ENCODE measurements at places on chromosomes 6 and 20.
A peak's percentile ranks its signal among the peaks of the same experiment; 100 is the strongest.

- no peak overlapping the region for H3K27ac ChIP-seq
- no peaks in the 10 kb centered on the region for H3K36me3 ChIP-seq
- H3K4me1 ChIP-seq, result peaks cover 10% of the 10 kb centered on the region
These were observed 66.9 kb upstream of the CDH4 start for GRCh38 chr20:61185181-61185580.

DNA sequence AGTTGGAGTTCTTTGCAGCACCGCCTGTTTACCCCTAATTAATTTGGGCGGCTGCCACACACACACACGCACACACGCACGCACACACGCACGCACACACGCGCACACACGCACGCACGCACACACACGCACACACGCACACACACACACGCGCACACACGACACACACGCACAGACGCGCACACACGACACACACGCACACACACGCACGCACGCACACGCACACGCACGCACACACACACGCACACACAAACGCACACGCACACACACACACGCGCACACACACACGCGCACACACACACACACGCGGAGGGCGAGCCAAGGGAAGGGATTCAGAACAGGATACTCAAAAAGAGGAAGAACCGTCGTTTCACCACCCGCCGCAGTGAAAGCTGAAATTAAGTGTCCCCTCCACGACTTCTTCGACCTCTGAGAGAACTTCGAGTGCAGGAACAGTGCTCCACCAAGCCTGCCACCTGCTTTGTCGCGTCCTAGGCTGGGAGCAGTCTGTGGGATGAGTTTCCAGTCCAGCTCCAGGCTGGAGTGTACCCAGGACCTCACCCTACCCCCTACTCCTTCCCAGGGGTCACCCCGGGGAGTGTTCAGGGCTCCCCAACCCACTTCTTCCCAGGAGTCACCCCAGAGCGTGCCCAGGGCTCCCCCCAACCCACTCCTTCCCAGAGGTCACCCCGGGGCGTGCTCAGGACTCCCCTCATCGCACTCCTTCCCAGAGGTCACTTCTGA, 1.1 kb downstream of the RNASET2 start:
- H3K36me3 ChIP-seq, result peaks cover 59% of the 10 kb centered on the region
- H3K27ac ChIP-seq, result peak overlapping the region; percentile 68
- H3K27me3 ChIP-seq, result no peaks in the 10 kb centered on the region
- peak overlapping the region; percentile 89 for H3K4me3 ChIP-seq

GRCh38 chr6:147806697-147807096, 298.2 kb downstream of the SAMD5 start:
- no peak overlapping the region for H3K4me3 ChIP-seq
- no peaks in the 10 kb centered on the region for H3K4me1 ChIP-seq
- DNase-seq, result no peak

- H3K27ac ChIP-seq, result no peak overlapping the region
- no peak overlapping the region for H3K4me3 ChIP-seq
- no peak for DNase-seq
- H3K4me1 ChIP-seq, result no peaks in the 10 kb centered on the region
- no peaks in the 10 kb centered on the region for H3K36me3 ChIP-seq
These were observed 282.7 kb downstream of the NRN1 start for GRCh38 chr6:5723841-5724691.
